ENCODE measurements at places on chromosomes 1 and 21.

DNA sequence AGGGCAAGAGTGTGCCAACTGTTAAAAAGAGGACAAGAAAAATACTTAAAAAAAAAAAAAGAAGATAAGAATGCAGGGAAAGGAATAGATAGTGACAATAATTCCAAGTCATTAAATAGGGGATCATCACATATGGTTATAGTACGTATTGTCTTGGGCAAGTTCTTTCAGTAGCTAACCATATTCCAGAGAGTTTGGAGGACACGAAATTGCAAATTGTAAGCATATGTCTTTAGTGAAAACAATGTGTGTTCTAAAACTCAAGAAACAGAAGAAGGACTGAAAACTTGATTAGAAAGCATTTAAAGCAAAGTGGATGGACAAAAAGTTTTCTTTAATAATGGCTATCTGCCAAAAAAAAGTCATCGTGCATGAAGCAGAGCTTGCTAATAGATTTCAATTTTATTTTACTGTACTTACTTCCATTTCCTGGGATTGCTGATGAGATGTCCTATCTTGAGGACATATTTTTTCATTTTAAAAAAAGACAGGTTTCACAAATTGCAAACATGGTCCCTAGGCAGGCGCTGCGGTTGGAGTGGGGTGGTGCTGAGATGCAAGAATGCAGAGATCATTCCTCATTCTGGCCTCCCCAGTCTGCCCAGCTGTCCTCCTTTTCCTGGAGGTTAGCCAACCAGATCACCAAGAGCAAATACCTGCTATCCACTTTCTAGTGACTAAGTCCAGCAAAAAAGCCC, 11.9 kb downstream of the TSPAN2 start:
- DNase-seq, result no peak

DNA sequence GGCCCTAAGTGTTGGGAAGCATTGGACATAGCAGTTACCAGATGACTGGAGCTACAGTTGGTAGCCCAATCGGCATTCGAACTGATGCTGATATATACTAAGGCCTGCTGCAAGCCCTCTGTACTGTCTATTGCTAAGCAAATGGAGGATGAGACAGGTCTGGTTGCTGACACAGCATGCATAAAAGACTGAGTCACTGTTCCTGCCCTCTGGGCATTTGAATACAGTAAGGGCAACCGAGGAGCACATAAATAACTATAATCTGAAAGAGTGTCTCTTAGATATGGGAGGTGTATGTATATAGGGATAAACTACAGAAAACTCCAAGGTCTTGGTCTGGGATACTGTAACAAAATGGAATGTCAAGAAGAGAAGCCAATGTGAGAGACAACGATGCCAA, 16.8 kb upstream of the MARK1 start:
- DNase-seq, result no peak

GRCh38 chr21:42258150-42258884, 39.4 kb downstream of the ABCG1 start:
- DNase-seq, result peak; percentile 64

DNA sequence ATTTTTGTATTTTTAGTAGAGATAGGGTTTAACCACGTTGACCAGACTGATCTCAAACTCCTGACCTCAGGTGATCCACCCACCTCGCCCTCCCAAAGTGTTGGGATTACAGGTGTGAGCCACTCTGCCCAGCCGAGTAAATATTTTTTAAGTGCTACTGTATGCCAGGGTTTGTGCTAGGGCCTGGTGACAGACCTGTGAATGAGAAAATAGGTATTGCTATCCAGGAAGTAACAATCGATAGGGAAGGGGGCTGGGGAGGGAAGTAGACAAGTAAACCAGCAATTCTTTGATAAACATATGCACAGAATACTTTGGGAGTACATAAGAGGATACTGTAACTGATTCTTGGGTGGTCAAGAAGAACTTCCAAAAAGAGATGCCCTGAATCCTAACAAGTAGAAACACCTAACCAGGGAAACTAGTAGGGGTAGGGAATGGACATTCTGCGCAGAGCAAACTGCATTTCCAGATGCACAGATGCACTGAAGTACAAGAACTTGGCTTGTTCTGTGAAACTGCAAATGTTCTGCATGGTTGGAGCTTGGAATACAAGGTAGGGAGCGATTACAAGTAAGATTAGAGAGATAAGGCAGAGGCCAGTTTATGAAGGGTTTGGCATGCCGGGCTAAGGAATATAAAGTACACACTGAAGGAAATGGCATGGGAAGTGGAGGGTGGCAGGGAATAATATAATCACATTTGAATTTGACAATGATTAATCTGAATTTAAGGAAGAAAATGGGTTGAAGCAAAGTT, 19.0 kb upstream of the DOCK7 start:
- no peak for DNase-seq

DNA sequence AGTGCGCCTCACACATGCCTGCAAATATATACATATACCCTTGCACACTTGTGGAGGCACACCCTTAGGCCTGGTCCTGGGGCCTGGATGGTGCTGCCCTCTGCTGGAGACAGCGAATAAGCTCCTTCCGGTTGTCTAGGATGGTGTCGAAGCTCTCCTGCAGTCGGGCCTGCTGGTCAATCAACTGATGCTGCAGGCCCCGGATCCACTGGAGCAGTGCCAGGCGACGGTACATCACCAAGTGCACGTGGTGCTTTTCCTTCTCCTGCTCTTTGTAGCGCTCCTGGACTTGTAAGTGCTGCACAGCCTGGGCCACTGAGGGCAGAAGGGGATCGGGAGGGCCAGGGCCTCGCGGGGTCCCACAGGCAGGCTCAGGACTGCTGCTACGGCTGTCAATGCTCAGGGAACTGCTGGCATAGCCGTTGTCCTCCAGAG, 3.1 kb downstream of the C1orf216 start:
- peak; percentile 66 for DNase-seq

- no peak for DNase-seq
Measured at GRCh38 chr21:45127937-45128336, 53.6 kb downstream of the ADARB1 start.

DNA sequence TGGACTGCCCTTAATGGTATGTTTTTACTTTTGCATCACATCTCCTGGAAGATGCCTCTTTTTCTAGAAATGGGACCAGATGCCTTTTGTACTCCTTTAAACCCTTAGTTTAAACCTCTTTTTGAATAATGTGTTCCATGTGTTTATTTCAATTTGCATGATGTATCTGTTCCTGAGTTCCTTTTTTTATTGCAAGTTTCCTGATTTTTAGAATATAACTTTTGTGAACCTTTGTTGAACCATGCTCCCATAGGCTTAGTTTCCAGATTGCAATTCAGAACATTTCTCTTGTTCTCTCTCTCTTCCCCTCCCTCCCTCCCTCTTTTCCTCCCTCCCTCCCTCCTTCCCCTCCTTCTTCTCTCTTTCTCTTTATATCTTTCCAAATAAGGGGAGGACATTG, 81.9 kb downstream of the RGL1 start:
- no peak for DNase-seq

DNA sequence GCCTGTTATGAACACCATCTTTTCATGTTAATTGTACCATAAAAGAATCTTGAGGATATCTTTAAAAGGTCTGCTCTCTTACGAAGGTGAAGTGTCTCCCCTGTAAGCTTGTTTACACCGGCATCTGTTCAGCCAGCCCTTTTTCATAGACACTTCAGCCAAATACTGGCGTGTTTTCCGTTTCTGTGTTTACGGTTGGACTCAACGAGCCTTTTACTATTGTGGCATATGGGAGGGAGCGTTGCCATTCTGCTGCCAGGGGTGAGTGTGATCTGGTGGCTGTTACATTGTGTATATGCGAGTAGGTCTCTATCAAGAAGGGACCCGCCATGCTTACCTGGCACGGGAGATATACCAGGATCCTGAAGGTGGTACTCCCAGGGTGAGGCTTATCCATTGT, 433.8 kb downstream of the CAMTA1 start:
- no peak for DNase-seq

Data from stimulated activated CD8-positive, alpha-beta memory T cell treated with anti-CD3 and anti-CD28 coated beads, Interleukin-15, amount 100 ng/mL, for 48 hours (primary cell).